Natural killer cell treated with Interleukin-12 subunit alpha and Interleukin-12 subunit beta and Interleukin-15 and Interleukin-18, amount 100 ng/mL, for 72 hours (primary cell): ENCODE measurements at places on chromosomes 4 and X. TPM values are rescaled to one million over a fixed set of nuclear protein-coding genes. Genes with fewer than 3 reads are reported as not detected.

GRCh38 chr4:83285055-83285407 lies 433 bp upstream of the COQ2 start:
- no peak for DNase-seq

DNA sequence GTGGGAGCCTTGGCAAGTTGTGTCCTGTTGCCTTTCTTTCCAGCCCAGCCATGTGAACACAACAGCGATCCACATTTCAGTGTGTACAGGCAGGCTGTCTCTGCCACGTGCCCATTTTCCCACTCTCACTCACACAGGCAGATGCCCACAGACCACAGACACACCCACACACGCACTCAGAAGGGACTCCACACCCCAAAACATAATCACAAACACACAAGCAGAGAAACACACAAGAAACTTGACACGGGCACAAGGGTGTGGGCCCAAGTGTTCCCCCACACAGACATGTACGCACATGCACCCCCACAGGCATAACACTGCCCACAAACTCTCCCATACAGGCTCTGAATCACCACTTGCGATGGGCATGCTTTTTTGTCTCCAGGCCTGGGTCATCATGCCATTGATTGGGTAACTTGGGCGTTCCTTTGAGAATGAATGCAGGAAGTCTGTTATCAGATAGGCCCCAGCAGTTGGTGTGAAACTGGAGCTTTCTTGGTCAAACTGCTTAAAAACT lies 84.3 kb downstream of the NBDY start:
- no peak for DNase-seq

DNA sequence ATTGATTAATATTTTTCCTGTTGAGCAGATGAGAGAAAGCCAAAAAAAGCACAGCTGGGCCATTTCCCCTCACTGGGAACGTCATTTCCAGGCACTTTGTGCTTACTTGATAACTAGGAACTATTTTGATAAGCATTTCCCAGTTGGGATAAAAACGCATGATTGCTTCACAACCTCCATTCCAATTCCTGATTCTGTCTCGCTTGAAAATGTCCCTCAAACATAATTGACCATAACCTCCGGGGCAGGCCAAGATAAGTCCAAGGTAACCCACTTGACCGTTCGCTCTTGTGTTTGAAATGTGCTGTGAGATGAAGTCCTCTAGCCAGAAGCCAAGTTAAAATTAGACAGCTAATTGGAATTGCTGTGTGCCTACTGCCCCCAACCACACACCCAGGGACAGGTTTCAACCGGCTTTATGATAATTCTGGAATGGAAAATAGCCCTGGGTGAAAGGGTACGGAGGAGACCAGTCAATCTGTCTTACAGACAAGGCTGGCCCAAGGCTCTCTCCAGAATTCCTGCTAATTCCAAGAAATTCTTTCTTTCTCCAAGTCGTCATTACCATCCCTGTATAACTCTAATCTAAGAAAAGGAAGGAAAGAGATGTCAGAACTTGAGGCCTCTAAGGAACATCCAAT lies 137.1 kb downstream of the MID1 start:
- DNase-seq, result no peak

- DNase-seq, result no peak
Measured at GRCh38 chr4:113435893-113436292, 325.6 kb downstream of the CAMK2D start.

DNA sequence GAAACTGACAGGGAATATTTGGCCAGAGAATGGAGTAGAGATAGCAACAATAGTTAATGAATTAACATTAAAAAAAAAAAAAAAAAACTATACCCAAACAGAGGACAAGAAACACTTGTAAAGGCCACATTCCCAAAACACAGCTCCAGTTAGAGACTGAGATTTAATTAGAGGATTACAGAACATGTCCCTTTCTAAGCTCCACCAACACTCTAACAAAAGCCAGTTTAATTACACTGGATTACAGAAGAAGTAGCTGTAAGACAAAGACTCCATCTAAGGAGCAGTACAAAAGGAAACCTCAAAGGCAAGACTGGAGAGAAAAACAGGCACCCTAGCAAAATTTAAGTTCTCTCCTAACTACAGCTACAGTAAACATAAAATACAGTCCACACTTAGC lies 1247.7 kb upstream of the AGA start:
- DNase-seq, result no peak

DNA sequence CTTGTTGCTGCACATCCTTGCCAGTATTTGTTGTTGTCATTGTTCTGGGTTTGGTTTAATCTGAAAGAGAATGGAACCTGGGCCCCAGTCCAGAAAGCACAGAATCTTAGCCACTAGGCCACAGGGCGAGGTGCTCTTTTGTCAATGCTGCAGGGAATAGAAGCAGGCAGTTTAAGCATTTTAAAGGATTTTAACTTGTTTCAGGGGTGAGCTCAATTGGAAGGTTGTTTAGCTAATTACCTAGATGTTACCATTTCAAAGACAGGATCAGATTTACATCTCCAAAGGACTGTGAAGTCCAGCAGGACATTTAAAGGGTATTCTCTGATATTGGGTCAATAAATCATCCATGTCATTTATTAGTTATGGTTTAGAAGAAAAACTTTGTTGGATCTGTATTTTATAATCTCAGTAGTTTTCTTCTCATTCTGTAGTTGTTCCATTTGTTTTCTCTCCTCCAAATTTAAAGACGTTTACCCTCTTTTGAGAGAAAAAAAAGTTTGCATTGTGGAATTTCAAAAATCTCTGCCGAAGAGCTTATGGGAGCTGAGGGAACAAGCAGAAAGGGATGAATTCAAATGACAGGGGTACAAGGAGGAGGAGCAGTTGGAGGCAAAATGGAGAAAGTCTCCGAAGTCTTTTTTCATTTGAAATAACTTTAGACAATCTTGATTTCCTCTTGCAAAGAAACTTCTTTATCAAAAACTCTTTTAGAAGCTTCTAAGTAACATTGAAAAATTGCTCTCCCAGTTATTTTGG lies 57.5 kb upstream of the FAM47C start:
- DNase-seq, result no peak

GRCh38 chr4:56410247-56411062 lies 23.2 kb upstream of the AASDH start:
- DNase-seq, result no peak

ADH1A gene
- not detected for total RNA-seq

USP17L12 gene
- total RNA-seq, result not detected
